IMR-90 (cell line): ENCODE measurements at places on chromosomes 1 and 21. TPM values are rescaled to one million over a fixed set of nuclear protein-coding genes. Genes with fewer than 3 reads are reported as not detected.
A peak's percentile ranks its signal among the peaks of the same experiment; 100 is the strongest.

Gene CACNA1S
- not detected in 2 replicates for total RNA-seq

Gene PBXIP1
- 24.2 and 28.3 TPM in 2 replicates for total RNA-seq

Gene KRTAP7-1
- total RNA-seq = not detected in 2 replicates

Gene RALGPS2
- total RNA-seq = 97.8 and 148 TPM in 2 replicates

Gene CFAP141
- total RNA-seq = not detected in 2 replicates

Gene OLIG2
- total RNA-seq = not detected in 2 replicates

DNA sequence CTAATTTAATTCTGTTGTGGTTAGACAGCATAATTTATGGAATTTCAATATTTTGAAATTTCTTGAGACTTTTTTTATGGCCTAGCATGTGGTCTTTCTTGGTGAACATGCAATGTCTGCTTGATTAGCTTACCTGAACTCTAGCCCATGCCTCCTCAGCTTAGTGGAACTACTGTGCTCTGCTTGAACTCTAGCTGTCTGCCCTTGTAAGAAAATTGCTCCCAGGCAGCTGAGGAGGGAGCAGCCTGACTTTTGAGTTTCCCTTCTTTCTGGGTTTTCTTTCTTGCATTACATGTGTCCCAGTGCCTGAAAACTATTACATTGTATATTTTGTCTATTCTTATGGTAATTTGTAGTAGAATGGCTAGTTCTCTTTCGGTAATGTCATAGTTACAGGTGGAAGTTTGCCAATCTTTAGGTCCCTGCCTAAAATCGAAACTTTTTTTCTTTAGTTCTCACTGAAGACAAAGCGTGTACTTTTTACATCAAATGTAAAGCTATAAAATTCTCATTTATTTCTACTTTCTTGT, 105.3 kb downstream of the MAST2 start:
- DNase-seq = no peak

DNA sequence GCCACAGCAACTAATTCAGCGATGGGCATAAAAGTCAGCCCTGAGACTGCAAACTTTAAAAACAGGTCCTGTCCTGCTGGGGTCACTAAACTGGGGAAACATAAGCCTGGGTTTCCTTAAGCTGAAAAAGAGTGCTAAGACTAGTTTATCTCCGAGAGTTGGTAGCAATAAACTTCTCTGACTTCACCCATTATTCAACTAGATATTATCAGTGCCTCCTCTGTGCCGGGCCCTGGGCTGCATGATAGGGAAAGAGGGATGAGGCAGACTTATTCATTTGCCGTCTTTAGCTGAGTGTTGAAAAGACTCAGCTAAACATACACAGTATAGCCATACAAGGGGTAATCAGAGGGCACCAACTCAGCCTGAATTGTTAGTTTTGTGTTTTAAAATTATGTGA, 33.0 kb downstream of the AK2 start:
- DNase-seq = no peak

DNA sequence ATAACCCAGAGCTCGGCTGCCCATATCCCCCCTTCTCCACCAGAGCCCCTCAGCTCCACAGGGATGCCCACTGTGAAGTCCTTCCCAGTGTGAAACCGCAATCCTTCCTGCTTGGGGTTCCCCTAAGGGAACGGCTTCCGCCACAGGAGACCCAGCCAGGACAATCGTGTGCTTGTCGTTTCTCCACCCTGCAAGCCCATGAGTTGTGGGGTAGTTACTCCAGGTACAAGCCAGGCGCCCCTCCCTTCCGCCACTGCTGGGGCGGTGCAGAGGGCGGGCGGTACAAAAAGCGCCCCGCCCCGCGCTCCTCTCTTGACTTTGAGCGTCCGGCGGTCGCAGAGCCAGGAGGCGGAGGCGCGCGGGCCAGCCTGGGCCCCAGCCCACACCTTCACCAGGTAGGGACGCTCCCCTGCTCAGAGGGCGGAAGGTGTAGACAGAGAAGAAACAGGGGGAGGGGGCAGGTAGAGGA, at the start of gene TINAGL1:
Gene TINAGL1 (plus strand): TSS at position 315 of the 469 bp plus-strand sequence. CDS start 634 bp downstream, outside the sequence.
- no peak for DNase-seq

GRCh38 chr1:111195002-111195684, 5.3 kb downstream of the DENND2D start:
- peak; percentile 7 for DNase-seq

DNA sequence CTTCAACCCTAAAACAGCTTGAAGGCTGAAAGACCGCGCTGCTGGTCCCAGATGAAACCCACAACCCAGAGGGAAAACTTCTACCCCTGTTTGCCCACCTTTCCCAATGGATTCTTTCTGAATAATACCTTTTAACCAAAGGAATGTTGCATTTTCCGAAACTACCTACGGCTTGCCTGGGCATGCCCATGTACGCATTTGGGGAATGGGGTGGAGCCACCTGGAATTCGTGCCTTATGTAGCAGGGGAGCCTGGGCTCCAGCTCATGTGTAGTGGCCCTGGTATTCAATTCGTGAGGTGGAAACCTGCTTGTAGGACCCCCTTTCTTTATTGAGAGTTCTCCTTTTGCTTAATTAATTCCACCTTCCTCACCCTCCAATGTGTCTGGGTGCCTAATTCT, 256.6 kb upstream of the RGS18 start:
- DNase-seq = no peak

GRCh38 chr1:6097117-6097595, 51.5 kb downstream of the KCNAB2 start:
- no peak for DNase-seq

GRCh38 chr1:219277304-219278105, 103.8 kb downstream of the LYPLAL1 start:
- peak; percentile 33 for DNase-seq

- DNase-seq = no peak
Measured at GRCh38 chr1:46393510-46393909, 607 bp upstream of the FAAH start.

GRCh38 chr1:60984062-60984799, 98.1 kb upstream of the NFIA start:
- peak; percentile 8 for DNase-seq

DNA sequence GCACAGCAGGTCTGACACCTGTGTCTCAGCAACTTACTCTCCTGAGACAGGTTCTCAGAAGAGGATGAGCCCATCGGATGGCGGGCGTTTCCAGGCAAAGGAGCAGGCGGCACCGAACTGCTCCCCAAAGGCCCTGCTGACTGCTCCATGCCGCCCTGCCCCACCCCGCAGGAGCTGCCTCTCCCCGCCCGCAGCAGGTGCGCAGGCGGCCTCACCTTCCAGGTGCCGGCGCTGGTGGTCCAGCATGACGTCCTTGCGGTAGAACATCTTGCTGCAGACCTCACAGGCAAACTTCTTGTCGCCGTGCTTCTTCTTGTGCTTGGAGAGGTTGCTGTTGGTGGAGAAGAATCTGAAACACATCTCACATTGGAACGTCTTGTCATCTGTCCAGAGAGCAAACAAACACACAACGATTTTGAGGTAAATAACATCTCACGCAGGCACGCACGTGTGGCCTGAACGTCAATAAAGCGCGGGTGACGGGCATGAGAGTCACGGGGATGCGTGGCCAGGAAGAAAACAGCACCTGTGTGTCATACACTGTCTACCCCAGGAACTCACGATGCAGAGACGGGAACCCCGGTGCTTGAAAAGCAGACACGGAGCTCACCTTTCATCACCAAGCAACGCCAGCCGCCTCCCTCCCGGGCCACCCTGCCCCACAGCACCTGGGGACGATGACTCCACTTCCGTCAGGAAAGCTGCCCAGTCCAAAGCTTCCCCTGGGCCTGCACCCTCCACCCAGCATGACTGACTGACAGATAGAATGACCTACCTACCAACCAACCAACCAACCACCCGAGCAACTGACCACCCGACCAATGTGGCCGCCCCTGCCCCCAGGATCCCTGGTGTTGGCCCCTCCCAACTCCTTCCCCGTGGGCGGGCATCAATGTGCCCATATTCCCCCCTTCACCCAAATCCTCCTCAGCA, 50.9 kb downstream of the PRDM15 start:
- no peak for DNase-seq

DNA sequence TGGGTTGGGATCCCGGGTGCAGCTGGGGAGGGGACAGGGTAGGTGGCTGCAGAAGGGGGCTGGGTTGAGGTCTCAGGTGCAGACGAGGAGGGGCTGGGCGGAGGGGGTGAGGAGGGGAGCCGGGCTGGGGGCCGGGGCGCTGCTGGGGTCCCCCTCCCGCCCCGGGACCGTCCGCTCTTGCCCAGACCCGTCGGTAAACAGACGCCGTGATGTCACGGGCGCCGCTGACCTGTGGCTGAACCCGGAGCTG, 22.3 kb downstream of the DHRS3 start:
- no peak for DNase-seq

GRCh38 chr1:44405798-44406736, 1.0 kb downstream of the RNF220 start:
- DNase-seq = no peak

DNA sequence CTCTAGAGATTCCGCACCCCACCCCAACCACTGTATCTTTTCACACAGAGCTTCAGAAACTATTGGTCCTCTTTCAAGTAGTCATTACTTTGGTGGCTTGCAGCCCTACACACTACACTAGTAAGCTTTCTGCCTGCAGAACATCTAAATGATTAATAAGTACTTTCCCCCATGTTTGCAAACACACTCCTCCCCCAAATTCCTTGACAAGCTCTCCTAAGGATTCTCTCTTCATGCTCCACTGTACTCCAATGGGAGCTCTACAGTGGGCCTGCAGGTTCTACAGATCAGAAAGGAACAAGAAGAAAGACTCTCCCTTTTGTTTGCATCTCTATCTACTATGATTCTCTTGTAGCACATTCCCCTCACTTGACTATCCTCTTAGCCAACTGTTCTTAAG, 16.3 kb upstream of the NUF2 start:
- no peak for DNase-seq

DNA sequence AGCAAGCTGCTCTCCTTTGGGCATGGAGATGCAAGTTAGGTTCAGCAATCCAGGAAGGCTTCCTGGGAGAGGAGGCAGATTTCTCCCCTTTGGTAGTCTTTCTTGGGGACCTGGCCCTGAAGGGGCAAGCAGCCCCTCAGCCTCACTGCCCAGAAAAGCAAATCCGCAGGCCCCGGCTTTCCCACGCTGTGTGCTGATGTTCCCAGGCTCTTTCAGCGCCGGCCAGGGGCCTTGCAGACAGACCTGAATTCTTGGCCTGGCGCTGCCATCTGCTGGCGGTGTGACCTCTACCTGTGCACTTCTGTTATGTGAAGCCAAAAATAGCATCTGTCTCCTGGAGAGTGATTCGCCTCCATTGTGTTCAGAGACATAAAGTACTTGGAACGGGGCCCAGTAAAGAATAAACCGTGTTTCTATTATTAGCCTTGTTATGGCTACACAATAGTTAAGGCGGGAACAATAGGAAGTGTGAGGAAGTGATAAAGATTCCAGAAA, 64.8 kb downstream of the ALPL start:
- DNase-seq = peak; percentile 75

DNA sequence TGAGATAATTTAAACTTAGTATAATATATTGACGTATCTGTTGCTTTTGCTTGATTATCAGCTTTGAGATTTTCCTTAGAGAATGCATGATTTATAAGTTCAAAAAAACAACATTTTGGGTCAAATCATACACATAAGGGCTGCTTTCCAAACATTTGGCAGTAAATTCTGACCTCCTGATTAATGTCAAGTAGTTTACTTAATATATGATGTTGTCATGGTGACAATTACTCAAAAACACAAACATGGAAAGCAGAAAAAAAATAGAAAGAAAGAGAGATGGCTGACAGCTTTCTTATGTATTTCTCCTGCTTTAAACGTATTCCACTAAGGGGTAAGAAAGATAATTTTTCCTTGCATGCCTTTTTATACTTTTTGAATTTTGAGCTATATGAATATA, 258.2 kb upstream of the C1orf105 start:
- no peak for DNase-seq

DNA sequence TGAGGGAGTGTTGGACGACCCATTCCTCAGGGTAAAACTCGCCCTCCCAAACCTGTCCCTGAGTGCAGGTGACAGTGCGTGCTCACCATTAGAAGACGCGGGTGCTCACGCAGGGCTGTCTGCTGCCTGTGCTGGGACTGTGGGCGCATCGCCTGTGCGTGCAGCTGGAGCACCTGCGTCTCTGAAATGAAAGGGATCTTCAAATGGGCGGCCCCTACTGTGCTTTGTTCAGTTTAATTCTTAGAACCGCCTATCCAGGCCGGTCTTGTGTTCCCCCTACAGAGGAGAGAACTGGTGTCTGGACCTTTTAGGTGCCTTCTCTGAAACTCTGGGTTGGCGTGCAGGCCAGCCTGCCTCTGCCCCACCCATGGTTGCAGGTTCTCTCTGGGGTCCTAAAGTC, 125.8 kb downstream of the PCBP3 start:
- DNase-seq = no peak

GRCh38 chr1:38872401-38873026, 634 bp downstream of the MYCBP start:
- peak; percentile 31 for DNase-seq

GRCh38 chr1:45673956-45674355, 12.4 kb downstream of the GPBP1L1 start:
- peak; percentile 56 for DNase-seq

DNA sequence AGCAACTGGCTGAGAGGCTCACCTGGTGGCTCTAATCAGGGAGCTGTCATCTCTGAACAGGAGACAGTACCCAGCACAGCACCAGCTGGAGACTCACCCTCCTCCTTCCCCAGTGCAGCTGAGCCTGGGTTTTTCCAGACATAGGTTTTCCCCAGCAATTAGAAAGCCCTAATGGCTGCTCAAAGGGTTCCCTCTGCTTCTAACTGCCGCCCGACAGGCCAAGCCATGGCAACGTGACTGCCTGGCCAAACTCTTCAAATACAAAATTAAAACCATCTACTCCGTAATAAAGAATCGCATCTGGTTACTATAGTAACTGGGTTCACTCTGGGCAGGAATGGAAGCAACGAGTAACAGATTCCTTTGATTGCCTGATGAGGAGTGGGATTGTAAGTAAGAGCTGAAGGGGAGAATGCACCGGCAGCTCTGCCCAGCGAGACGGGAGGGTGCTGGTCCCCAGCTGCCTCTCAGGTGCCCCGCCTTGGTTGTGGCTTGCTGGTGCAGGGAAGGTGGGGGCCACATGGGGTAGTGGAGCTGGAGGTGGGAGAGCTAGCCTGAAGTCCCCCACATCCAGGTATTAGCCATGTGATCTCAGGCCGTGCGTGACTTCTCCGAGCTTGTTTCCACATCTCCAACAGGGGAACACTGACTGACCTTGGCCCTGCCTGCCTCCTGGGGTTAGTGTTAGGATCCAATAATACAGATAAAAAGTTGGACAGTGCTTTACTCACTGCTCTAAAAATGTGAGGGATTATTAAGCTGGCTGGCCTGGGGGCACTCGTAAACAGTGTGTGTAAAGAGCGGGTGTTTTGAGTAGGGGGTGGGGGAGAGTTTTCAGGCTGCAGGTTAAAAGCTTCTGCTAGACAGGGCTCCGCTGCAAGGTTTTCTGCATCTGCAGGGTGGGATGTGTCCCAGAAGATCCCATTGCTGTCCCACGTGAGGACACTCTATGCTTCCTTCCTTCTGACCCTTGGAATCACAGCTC, 94.2 kb downstream of the KCNN3 start:
- DNase-seq = no peak

GRCh38 chr1:3837685-3838084, 19.3 kb downstream of the CEP104 start:
- DNase-seq = no peak
